Stimulated activated CD4-positive, alpha-beta T cell treated with anti-CD3 and anti-CD28 coated beads, TNF-alpha, amount 100 ng/mL, for 4 hours (primary cell): ENCODE measurements at places on chromosomes 2 and 18.

DNA sequence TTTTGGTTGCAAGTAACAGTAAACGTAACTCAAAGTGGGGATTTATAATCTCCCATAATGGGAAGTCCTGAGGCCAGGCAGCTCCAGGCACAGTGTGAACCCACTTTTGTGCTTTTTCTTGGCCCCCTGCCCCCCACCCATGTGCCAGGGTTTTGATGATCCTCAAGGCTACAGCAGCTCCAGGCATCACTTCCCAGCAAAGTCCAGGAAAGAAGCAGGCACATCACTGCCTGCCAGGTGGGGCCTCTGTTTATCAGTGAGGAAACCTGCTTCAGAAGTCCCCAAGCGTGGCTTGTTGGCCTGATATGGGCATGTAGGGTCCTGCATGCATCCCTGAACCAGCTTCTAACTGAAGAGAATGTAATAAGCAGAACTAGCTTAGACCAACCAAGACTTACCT is 299.2 kb upstream of the SKOR2 start:
- DNase-seq, result no peak

GRCh38 chr2:197606180-197606579 is 69.2 kb downstream of the RFTN2 start:
- DNase-seq, result no peak

DNA sequence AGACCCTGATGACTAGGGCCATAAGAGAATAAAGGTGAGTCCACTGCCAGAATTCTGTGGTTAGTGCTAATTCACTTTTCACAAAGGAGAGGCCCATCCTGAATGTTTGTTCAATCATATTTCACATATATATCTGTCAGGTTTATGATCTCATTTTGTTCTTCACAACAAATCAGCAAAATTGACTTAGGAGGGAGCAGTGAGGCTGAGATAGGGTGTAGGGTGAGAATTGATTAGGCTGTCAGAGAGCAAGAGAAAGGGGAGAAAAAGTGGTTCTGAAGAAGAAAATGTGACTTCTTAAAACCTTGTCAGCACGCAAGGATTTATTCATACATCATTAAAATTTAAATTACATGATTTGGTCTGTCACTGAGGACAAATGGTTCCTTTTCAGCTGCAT is 117.7 kb downstream of the FHOD3 start:
- DNase-seq, result no peak

DNA sequence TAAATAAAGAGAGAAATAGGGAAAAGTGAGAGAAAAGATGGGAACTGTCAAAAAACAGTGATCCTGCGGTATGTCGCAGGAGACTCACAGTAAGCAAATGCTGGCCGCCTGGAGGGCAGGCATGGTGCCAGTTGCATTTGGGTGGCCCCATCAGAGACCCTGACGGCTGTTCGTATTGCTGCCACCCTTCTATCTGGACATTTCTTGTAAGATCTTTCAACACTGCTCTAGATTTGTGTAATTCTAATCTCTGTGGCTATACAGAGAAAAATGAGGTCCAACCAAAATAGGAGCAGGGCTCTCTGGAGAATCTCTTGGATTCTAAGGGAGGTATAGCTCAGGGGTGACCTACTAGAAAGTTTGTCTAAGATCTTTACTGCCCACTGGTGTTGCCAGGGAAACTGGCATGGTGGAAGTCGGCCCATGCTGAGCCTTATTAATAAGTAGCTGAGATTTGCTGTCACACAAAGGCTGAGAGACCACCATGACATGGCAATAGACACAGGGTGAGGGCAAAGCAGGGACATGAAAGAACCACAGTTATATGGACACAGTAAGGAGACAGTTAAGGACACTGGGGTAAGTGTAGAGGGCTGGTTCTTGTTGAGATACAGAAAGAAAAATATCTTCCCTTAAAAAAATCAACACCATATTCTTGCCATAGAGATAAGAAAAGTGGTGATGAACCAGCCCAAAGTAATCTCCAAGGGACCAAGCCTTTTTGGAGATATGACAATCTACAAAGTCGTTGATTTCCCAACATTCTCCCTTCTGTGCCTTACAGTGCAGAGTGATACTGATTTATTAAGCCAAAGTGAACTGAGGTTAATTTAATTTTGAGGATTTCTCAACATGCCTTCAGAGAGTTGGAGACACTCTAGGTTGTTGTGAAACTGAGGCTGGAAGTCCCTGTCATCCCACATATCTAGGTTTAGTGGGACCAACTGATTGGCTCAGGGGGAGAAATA is 26.4 kb upstream of the FZD7 start:
- DNase-seq, result no peak

GRCh38 chr2:19356545-19357401 is 1.6 kb downstream of the OSR1 start:
- DNase-seq, result no peak

DNA sequence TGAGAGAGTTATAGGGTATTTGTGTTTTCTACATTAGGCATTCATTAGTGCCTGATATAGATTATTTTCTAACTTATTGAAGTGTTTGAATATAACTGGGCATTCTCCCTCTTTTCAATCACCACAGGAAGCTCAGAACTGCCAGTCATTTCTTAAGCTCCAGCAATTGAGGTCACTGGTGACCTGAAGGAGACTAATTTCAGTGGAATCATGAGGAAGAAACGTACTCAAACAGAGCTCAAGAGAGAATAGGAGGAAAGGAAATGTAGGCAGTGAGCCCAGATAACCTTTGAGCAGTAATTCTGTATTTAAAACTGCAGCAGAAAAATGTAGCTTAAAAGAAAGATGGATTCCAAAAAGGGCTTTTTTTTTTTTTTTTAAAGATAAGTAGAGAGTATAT is 1035.5 kb downstream of the SOCS6 start:
- DNase-seq, result no peak

DNA sequence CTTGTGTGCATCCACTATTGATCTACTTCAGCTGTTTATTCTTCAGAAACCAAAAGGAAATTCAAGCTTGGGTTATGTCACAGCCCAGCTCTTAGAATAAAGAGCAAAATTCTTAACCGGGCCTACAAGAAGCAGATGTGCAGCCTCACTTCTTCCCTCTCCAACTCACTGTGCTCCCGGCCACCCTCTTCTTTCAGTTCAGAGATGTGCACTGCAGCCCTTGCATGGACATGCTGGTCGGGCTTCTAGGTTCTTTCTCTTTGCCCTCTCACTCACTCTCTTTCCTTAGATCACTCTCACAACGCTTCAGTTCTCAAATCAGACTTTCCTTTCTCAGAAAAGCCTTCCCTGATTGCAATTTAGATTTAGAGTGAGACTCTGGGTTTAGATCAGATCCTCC is 104.1 kb downstream of the CHN1 start:
- no peak for DNase-seq

- DNase-seq, result no peak
These were observed 31.2 kb upstream of the TBR1 start for GRCh38 chr2:161384864-161385263.

GRCh38 chr18:3706279-3707097 is 256.5 kb downstream of the TGIF1 start:
- DNase-seq, result no peak

- DNase-seq, result no peak
These were observed 123.3 kb downstream of the CLIP4 start for GRCh38 chr2:29238497-29238896.

- no peak for DNase-seq
These were observed 16.7 kb downstream of the IL1F10 start for GRCh38 chr2:113084249-113085000.

- no peak for DNase-seq
These were observed at the start of gene PLEK for GRCh38 chr2:68365087-68365486. PLEK (plus strand) TSS chr2:68365282; CDS start chr2:68365352, 70 bp downstream.

DNA sequence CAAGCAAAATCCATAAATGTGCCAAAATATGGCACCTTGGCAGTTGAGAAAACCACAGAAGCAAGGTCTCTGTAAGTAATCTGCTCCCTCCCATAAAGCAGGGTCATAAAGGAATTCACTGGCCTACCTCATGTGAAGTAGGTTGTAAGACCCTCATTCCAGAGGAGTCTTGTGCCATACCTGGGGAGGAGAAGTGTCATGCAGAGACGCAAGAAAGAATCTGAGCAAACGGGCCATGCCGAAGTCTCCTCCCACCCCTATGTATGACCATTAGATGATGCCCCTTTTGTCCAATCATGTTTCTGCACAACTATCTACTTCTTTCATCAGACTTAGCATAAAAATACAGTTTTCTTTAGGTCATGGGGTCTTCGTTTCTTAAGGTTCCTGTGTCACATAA is 14.6 kb downstream of the NMUR1 start:
- DNase-seq, result no peak

DNA sequence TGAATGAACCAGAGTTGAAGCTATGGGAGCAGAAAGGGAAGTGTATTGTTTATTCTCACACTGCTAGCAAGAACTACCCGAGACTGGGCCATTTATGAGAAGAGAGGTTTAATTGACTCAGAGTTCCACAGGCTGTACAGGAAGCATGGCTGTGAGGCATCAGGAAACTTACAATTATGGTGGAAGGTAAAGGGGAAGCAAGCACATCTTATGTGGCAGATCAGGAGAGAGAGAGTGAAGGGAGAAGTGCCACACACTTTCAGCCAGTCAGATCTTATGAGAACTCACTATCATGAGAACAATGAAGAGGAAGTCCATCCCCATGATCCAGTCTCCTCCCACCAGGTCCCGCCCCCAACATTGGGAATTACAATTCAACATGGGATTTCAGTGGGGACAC is 383.2 kb upstream of the SLC14A2 start:
- DNase-seq, result no peak

DNA sequence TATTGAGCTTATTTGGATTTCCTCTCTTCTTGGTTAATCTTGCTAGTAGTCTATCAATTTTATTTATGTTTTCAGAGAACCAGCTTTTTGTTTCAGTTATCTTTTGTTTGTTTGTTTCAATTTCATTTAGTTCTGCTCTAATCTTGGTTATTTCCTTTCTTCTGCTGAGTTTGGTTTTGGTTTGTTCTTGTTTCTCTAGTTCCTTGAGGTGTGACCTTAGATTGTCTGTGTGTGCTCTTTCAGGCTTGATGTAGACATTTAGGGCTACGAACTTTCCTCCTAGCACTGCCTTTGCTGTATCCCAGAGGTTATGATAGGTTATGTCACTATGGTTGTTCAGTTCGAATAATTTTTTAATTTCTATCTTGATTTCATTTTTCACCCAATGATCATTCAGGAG is 141.6 kb downstream of the ZNF236 start:
- no peak for DNase-seq

- DNase-seq, result peak; percentile 52
These were observed 472 bp downstream of the CNOT11 start for GRCh38 chr2:101253013-101253702.

GRCh38 chr18:11957636-11958035 is 23.7 kb upstream of the IMPA2 start:
- DNase-seq, result no peak

DNA sequence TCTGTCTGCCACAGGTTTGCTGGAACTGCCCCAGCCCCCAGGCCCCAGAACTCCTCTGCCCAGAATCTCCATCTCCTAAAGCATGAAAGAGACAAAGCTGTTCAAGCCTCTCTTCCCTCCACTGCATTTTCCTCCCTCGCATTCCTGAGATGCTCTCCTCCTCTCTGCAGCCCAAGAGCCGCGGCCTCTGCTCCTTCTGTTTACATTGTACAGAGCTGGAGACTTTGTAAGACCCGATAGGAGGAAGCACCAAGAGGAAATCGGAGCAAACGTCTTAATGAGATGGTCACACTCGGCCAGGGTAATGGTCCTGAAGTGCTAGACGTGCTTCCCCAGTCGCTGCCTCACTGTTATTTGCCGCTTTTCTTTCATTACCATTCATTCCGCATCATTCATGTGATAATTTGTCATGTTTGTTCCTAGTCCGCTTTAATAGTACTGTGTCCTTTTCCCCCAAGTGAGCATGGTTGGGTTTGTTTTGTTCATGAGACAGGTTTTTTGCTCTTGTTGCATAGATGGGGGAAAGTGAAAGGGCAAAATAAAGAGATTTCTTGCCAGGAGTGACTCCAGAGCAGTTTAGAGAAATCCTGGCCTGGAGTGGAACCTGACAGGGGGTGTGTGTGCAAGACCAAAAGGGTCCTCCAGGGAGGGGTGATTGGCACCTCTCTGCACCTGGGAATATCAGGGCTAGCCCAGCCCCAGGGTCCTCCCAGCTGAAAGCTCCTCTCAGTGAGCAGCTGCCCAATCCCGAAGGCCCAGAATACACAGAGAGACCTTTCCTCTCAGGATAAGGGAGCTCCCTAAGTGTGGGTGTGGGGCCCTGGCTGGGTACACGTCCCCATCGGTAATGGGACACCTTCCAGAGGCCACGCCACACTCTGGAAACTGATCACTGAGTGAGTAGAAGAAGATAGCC is 44.9 kb upstream of the ID2 start:
- DNase-seq, result no peak

- DNase-seq, result no peak
These were observed 183.7 kb upstream of the LHCGR start for GRCh38 chr2:48939232-48939631.

- DNase-seq, result no peak
These were observed 113.7 kb downstream of the SPTBN1 start for GRCh38 chr2:54569745-54570301.

- DNase-seq, result no peak
These were observed 181.7 kb upstream of the ETAA1 start for GRCh38 chr2:67215214-67216055.

GRCh38 chr18:32908424-32908805 is 135.6 kb upstream of the KLHL14 start:
- DNase-seq, result no peak

GRCh38 chr2:229296016-229296415 is 24.9 kb upstream of the PID1 start:
- DNase-seq, result no peak

- DNase-seq, result no peak
These were observed 47.4 kb downstream of the FSIP2 start for GRCh38 chr2:185785851-185786473.

- DNase-seq, result no peak
These were observed 618 bp downstream of the POLR2D start for GRCh38 chr2:127857265-127857808.

DNA sequence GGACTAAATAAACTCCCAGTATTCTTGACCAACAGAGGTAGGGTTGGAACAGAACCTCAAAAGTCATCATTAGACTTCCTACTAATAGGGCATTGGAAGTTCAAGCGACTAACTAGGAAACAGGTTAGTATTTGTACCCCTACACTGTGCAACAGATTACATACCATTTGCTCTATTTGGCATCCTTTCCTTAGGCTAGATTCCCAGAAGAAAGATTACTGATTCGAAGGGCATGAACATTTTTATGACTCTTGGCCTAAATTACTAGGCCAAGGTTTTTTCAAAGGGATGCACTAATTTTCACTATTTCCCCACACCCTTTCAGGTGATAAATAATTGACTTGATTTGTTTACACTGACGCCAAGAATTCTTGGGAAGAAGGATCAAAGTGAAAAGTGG is 104.8 kb upstream of the CYP1B1 start:
- no peak for DNase-seq

DNA sequence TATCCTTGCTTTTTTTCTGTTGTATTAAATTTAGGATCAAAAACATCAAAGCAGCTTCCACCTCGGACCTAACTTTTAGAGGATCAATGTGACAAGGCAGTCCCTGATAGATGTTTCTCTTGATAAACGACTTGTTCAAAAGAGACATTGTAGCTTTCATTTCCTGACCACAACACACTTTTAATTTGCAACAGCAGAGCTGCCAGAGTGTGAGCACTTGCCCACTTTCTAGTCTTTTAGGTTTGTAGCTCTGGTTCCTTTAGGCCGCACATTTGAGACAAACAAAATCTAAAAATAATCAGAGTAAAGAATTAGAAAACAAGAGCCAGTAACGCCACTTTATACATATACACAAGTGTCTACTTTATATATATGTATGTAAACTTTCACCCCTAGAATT is 3.1 kb downstream of the FIGN start:
- DNase-seq, result no peak
